GM13976 (cell line): ENCODE measurements at places on chromosomes 11 and 22.

GRCh38 chr22:40651057-40651456 is 14.5 kb upstream of the MRTFA start:
- DNase-seq = no peak

DNA sequence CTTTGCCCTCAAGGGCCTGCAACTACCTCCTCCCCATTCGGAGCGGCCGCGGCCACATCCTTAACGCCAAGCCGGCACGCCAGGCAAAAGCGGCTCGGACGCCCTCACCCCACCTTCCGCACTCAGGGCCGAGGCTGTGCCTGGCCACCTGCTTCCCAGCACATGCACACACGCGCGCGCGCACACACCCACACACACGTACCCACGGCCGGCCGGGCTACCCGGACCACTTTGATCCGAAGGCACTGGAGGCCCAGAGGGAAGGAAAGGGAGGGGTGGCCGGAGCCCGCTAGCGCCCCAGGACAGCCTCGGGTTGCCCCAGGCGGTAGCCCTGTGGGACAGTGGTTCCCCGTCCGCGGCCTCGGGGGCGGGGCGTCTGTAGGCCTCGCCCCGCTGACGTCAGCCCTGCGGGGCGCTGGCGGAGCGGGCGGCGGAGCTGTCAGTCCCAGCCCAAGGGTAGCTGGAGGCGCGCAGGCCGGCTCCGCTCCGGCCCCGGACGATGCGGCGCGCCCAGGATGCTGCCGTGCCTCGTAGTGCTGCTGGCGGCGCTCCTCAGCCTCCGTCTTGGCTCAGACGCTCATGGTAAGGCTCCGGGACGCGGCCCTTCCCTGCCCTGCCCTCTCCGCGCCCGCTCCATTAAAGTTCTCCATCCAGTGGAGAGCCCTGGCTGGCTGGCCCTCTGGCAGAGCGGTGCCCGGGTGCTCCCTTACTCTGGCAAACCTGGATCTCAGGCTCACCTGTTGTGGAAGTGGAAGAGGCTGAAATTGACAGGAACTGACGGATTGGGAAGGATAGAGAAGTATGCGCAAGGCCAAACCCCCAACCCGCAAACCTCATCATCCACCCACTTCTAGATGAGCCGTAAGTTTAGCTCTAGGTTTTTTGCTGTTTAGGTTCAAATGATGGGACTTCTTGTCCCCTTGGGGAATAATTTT is at the start of gene IL10RA:
Gene IL10RA, plus strand, starts transcription at position 442 of the 935 bp plus-strand sequence. Its CDS starts 74 bp downstream, at position 516.
- DNase-seq = peak; percentile 97

DNA sequence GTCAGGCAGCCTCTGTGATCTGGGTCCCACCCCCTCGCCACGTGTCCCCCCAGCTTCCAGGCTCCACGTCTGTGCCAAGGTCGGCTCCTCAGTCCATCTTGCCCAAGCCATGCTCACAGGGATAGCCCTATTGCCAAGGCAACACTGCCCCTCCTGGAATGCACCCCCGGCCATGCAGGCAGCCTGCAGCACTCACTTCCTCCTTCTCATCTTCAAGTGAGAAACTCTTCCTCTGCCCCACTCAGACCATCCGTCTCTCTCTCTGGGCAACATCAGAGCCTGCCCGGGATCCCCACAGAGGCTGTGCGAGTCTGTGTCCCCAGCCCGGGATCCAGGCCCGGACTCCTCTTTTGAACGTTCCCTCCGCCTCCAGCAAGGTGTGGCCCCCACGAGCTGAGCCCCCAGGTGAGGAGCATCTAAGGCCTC is 852.3 kb downstream of the BRD1 start:
- no peak for DNase-seq

DNA sequence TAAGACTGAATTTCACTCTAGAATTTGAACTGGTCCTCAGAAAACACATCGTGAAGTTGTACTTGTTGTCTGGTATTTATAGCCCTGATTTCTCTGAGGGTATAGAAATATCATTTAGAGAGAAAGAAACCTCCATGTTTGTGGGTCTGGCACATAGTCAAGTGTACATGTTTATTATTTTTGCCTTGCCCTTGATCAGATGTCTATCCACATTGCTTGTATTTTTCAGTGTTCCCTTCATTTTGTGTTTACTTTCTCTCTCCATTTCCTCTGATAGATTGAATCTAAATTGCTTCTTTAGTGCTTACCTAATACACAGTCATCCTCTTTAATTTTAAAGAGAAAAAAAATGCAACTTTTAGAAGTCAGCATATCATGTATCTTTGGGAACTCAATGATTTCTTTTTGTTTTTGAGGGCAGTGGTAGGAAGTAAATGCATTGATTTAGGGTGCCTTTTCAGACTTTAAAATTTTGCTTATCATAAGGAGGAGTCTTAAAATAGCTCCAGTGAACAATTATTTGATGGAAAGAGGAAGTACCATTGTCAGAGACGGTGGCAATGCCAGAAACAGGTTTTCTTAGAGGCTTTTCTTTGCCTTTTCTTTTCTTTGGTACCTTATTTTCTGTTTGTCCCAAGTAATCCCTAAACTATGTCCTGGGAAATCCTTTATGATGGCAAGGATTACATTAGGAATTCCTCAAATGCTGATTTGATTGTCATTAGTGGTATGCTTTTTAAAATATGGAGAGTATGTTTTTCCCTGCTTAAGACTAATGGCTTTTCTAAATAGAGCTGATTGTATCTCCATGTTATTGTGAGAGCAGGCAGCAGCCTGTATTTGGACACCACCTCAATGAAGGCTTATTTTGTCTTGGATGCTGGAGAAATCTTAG is 29.8 kb upstream of the TECTA start:
- DNase-seq = no peak

DNA sequence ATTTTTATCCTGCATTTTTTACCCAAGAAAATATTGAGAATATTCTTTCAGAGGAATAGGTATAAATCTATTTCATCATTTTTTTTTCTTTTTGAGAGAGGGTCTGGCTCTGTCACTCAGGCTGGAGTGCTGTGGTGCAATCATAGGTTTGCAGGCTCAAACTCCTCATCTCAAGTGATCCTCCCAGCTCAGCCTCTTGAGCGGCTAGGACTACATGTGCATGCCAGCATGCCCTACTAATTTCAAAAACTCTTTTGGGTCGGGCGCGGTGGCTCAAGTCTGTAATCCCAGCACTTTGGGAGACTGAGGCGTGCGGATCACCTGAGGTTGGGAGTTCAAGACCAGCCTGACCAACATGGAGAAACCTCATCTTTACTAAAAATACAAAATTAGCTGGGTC is 20.3 kb upstream of the PTPRJ start:
- DNase-seq = no peak
